CD4-positive, alpha-beta T cell treated with Interleukin-21 for 1 hour (primary cell): ENCODE measurements at places on chromosomes 2 and 18.

- DNase-seq: no peak
Measured at GRCh38 chr18:61824733-61825363, 68.0 kb downstream of the RNF152 start.

GRCh38 chr2:41973871-41974270 is 74.0 kb upstream of the PKDCC start:
- DNase-seq: no peak

GRCh38 chr2:234710587-234710986 is 213.7 kb upstream of the ARL4C start:
- no peak for DNase-seq

DNA sequence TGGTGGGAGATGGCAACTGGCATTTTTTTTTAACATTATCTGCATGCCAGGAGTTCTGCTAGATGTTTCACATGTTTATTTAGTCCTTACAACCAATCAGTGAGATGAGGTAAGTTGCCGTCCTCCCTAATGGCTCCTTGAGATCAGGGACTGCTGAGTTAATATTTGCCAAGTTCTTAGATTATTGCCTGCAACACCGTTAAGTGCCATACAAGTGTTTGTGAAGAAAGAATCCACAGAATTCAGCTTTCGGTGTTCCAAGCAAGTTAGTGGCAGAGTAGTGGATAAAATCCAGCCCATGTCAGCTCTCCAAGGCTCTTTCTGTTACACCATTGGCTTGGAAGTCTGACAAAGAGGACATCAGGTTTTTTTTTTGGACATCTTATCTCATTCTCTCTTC is 95.9 kb downstream of the C1QL2 start:
- DNase-seq: no peak

DNA sequence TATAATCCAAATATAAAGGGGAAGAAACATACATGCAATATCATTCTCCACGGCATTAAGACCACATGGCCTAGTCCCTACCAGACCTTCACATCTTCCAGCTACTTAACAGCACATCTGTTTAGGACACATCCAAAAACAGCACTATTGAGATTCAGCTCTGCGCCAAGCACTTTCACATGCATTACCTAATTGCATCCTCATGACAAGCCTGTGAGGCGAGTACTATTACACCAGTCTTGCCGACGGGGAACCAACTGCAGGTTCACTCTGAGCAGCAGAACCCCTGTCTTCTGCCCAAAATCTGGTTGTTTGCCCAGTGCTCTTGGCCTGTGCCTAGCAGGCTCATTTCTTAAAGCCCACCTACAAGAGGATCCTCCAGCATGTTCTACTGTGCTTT is 66.7 kb downstream of the AAK1 start:
- DNase-seq: no peak

- DNase-seq: no peak
Measured at GRCh38 chr18:75844146-75844545, 416.6 kb upstream of the SMIM21 start.

DNA sequence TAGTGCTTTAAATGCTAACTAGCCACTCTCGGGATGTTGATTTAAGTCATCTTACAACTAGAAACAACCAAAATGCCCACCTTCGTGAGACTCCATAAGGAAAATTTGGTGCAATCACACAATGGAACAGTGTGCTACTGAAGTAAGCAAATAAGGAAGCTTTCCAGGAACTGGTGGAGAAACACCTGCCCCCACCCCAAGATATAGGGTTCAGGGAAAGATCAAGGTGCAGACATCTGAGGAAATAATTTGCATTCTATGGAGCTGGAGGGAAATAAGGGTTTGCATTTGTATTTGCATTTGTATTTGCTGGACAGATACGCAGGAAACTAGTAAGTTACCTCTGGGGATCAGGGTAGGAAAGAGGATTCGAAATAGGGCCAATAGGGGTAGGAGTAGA is 90.9 kb downstream of the ACAA2 start:
- DNase-seq: no peak

DNA sequence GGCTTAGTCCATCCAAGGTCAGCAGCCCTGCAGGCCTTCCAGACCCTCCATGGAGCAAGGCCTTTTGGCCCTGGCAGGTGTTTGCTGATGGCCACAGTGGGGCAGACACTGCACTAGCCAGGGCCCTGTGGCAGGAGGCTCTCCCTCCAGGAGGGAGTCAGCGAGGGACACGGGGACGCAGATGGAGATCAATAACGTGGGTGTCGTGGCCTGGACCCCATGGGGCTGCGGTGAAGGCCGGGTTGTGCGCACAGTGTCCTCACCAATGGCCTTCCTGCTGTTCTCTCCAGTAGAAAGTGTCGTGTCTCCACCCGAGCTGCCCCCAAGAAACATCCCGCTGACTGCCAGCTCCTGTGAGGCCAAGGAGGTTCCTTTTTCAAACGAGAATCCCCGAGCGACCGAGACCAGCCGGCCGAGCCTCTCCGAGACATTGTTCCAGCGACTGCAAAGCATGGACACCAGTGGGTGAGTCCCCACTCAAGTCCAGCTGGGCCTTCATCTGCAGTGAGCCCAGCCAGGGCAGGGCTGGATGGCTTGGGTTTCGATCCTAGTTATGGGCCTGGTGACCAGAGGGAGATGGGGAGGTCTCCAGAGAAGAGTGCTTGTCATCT is 65.4 kb downstream of the INPP5D start:
- no peak for DNase-seq

GRCh38 chr2:168884975-168885374 is 5.3 kb downstream of the SPC25 start:
- DNase-seq: no peak

DNA sequence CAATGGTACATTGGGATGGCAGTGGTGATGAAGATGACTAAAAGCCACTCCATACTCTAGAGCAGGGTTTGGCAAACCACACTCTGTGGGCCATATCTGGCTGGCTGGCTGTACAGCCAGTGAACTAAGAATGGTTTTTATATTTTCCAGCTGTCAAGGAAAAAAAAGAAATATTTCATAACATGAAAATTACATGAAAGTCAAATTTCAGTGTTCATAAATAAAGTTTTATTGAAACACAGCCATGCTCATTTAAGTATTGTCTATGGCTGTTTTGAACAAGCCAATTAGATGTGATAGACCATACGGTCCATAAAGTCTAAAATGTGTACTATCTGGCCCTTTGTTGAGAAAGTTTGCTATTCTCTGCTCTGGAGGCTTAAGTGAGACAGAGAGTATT is 1.5 kb downstream of the TTC21B start:
- DNase-seq: no peak

- DNase-seq: no peak
Measured at GRCh38 chr2:47129191-47129706, 25.9 kb downstream of the STPG4 start.

- DNase-seq: no peak
Measured at GRCh38 chr2:167733747-167734146, 513.6 kb downstream of the STK39 start.

DNA sequence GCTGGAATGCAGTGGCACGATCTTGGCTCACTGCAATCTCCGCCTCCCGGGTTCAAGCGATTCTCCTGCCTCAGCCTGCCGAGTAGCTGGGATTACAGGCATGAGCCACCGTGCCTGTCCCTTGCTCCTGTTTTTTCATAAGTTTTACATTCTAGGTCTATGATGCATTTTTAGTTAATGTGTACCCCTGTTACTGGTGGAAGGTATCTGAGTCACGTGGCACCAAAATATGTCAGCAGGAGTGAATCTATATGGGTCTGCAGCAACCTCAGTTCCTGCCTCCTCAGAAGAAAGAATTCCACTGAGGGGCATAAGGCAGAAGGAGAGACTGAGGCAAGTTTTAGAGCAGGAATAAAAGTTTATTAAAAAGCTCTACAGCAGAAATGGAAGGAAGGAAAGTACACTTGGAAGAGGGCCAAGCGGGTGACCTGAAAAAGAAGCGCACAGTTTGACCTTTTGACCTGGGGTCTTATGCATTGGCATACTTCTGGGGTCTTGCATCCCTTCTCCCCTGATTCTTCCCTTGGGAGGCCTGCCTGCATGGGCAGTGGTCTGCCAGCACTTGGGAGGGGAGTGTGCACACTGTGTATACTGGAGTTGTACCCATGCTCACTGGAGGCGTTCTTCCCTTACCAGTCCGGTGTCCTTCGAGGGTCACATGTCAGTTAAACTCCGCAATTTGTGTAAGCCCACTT is 1.1 kb upstream of the MFSD2B start:
- no peak for DNase-seq

- no peak for DNase-seq
Measured at GRCh38 chr2:54901224-54901986, 148.8 kb downstream of the RTN4 start.

GRCh38 chr2:168635065-168635577 is 167.3 kb upstream of the NOSTRIN start:
- DNase-seq: no peak

DNA sequence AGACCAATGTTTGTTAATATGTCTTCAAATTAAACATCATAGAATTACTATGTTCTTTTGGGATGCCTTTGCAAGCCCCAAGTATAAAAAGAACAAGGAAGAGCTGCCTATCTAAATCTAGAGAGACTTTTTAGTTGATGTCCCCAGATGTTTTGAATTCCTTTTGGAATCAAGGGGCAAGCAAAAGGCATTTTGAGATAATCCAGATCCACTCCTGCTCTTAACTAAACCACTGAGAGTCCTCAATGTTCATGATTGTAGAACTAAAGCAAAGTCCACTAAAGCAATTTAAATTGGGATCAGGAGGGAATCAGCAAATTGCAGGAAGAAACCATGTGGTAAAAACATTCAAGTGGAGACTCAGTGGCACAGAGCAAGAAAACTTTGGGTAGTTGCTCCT is 558.5 kb upstream of the VRK2 start:
- DNase-seq: no peak

DNA sequence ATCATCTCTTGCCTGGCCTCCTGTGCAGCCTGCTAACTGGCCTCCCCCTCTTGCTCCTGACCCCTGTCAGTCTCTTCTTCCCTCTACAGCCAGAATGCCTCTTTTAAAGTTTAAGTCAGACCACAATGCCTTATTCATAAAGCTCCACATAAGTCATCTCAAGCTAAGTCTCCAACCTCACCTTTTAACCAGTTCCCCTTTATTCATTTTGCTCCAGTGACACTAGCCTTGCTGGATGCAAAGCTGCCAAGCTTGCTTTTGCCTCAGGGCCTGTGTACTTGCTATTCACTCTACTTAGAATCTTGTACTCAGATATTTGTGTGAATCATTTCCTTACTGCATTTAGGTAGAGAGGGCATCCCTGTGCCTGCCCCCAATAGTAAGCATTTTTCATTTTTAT is 180.9 kb downstream of the PDE1A start:
- no peak for DNase-seq

DNA sequence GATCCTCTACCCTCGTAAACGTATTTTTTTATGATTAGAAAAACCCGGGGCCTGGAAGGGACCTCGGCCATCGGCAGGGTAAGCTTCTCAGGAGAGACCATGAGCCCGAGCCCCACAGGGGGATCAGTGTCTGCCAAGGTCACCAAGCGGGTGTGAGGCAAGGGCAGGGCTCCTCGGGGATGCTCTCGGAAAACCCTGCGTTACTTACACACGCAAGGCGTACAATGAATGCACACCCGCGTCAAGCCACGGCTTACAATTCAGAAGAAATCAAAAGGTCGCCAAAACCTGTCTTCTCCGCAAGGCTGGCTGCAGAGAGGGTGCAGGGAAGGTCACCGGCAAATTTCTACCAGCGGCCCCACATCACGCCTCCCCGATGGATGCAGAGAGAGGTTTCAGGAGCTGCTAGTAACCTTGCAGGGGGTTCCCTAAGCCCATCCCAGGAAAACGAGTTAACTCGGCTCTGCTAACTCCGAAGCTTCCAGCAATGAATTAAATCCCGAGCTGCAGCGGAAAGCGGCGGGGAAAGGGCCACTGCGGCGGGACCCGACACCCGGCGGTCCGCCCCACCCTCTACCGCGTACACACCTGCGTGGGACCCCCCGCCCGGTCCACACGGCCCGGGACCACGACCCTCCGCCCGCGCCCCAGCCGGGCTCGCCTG is 638 bp downstream of the ST3GAL5 start:
- DNase-seq: peak; percentile 21

GRCh38 chr2:25414781-25415180 is 73.1 kb upstream of the DNMT3A start:
- no peak for DNase-seq

DNA sequence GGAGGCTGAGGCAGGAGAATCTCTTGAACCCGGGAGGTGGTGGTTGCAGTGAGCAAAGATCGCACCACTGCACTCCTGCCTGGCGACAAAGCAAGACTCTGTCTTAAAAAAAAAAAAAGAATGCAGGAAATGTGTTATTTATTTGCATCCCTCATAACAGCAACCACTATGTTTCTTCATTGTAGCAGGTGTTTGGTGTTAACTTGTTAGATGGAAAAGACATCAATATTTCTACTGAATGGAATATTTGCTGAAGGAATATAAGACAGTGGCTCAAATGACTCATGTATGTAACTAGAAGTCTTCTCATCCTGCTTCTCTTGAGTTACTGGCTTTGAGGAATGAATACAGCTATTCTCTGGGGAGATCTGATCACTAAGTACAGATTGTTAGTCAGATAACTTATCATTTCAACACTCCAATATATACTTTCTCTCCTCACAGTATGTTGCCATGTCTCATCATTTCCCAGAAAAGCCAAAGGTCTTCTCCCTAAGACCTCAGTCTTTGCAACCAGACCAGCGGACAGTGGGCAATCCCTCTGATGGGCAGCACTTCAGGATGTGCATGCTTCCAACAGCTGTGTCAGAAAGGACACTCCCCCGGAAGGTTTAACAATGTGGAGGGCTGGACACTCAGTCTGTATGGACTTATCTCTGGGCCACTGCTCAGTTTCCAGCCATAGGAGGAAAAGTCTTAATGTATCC is 104.4 kb upstream of the STK17B start:
- no peak for DNase-seq

- DNase-seq: no peak
Measured at GRCh38 chr2:65557616-65558573, 125.5 kb upstream of the SPRED2 start.

DNA sequence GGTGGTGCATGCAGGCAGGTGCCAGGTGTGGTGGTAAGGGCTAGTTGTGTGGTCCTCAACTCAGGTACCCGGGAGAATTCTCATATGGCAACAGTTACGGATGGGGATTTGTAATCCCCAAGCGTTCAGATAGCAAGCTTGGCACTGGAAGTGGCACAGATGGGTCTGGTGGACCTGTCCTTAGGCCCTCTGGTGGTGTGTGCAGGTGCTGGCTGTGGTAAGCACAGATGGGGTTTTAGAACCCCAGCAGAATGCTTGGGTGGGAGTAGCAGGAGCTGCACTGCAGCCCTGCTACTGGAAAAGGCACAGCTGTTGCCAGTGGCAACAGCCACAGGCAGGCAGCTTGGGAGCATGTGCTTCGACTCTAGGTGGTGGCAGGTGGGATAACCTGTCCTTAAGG is 948.2 kb upstream of the FAM98A start:
- DNase-seq: no peak
